ENCODE measurements at places on chromosomes 11 and 22.
A peak's percentile ranks its signal among the peaks of the same experiment; 100 is the strongest.

GRCh38 chr11:70570693-70571395 lies 172.5 kb downstream of the CTTN start:
- DNase-seq: no peak

DNA sequence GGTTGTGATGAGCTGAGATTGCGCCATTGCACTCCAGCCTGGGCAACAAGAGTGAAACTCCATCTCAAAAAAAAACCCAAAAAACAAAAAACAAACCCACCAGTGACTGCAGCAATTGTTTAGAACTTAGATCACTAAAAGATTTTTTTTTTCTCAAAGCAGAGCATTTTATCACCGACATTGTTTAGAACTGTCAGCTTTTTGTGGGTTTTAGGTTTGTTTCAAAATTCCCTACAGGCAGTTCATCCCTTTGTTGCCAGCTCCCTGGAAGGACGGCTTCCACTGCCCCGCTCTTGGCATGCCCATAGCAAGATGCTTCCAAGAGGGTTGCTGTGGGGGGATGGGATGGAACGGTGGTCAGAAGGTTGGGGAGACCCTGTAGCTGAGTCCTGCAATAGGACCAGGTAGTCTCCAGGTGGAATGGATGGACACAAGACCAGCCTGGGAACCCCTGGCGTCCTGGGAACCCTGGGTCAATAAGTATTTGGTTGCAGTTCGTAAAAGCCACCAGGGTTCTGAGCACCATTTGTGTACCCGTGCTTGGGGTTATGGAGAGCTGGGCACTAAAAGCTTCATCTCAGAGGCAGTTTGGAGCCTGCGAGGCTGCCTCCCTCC lies 46.7 kb downstream of the TSPAN18 start:
- DNase-seq: no peak

DNA sequence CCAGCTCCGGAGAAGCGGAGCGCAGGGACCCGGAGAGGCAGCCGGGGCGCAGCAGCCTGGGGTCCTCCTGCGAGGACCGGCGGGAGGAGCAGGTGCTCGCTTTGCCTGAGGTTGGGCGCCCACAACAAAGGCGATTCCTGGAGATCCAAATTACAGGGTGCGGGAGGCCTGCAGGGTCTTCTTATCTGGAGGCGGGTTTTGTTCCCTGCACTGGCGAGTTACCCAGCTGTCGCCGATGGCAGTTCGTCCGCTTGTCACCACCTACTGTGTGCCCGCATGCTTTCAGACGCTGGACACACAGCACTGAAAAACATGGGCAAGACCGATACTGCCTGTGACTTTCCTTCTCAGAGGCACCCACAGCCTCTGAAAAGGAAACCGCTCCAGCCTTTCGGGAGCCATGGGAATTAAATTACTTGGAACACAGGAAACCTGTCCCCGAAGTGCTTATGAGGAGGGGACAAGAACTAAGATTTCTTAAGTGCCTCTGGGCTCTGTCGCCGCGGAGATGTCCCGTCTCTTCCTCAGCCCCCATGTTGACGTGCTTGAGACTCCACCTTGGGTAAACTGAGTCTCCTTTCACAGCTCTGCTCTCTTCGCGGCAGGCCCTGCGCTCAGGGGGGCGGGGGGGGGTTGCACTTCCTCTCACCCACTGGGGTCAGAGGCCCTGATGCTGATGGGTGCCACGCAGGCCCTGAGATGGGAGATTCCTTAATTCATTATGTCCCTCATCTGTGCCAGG lies 1.3 kb upstream of the ZFTA start:
- no peak for DNase-seq

DNA sequence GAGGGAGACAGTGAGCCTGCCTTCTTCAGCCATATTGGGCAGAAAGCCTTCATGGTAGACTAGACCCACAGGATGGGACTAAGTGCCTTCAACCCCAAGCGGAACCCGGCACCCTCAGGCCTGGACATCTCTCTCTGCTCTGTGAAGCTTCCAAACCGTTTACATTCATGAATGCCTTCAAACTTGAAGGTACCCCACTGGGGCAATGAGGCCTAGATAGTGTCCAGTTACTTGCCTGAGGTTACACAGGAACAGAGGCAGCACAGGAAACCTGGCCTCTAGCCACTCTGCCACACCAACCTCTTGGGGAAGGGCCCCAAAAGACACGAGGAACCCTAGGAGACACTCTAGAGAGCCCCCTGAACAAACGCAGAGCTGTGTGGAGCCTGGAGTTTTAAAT lies 14.5 kb upstream of the CYP2R1 start:
- no peak for DNase-seq

GRCh38 chr11:2296913-2297622 lies 4.7 kb downstream of the C11orf21 start:
- DNase-seq: no peak

GRCh38 chr11:116689413-116690127 lies 83.2 kb downstream of the BUD13 start:
- no peak for DNase-seq

DNA sequence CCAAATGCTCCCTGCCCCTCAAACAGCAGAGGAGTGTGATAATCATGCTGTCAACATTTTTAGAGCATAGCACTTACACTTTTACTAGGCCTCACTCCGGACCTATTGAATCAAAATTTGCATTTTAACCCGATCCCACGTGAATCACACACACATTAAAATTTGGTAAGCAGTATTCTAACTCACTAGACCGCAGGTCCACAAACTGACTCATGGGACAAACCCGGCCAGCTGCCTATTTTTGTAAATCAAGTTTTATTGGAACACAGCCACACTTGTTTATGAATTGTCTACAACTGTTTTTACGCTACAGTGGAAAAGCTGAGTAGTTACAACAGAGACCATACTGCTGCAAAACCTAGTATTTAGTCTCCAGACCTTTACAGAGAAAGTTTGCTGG lies 43.3 kb downstream of the SNX19 start:
- peak; percentile 77 for DNase-seq

DNA sequence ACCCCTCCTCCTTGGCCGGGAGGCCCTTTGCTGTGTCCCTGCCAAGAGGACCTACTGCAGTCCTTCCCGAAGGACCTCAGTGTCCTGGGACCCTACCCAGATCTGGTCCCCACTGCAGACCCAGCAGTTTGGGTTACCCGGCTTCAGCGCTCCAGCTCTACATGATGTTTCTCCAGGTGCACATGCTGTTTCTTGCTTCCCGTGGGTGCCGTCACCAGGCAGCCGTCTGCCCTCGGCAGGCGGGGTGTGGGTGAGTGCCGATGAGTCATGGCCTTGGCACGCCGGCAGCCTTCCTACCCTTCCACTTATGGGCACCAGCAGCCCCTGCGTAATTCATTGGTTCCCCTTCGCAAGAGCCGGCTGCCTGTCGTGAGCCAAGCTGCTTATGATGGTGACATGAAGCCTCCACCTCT lies 101.8 kb downstream of the BCR start:
- DNase-seq: peak; percentile 82

DNA sequence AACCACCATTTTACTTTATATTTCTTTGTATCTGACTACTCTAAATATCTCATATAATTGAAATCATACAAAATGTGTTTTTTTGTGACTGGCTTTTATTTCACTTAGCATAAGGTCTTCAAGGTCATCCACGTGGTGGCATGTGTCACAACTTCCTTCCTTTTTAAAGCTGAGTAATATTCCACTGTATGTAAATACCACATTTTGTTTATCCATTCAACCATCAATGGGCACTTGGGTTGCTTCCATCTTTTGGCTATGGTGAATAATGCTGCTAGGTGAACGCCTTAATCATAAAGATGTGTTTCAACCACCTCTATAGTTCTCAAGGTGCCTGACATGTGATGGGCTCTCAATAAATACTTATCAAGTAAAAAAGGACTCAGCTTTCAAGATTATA lies 15.5 kb downstream of the RAB30 start:
- DNase-seq: no peak

GRCh38 chr11:68206211-68206610 lies 6.9 kb downstream of the KMT5B start:
- peak; percentile 46 for DNase-seq

DNA sequence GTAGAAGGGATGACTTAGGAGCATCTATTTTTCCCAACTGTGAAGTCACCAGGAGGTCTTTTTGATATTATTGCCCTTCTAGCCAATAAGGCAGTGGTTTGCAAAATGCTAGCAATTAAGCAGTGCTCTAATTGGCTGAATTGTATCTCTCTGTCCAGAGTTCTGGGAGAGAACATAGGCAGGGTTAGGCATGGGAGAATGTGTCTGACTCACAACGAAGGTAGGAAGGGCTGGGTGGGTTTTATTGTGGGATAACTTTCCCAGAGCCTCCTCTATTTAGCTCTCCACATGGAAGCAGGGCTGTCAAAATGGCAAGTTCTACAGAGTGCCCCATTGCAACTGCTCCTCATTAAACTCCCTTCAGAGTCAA lies 415.9 kb upstream of the CADM1 start:
- no peak for DNase-seq

GRCh38 chr22:34160141-34160783 lies 240.0 kb upstream of the LARGE1 start:
- no peak for DNase-seq
